ENCODE measurements at places on chromosomes 4 and X.

DNA sequence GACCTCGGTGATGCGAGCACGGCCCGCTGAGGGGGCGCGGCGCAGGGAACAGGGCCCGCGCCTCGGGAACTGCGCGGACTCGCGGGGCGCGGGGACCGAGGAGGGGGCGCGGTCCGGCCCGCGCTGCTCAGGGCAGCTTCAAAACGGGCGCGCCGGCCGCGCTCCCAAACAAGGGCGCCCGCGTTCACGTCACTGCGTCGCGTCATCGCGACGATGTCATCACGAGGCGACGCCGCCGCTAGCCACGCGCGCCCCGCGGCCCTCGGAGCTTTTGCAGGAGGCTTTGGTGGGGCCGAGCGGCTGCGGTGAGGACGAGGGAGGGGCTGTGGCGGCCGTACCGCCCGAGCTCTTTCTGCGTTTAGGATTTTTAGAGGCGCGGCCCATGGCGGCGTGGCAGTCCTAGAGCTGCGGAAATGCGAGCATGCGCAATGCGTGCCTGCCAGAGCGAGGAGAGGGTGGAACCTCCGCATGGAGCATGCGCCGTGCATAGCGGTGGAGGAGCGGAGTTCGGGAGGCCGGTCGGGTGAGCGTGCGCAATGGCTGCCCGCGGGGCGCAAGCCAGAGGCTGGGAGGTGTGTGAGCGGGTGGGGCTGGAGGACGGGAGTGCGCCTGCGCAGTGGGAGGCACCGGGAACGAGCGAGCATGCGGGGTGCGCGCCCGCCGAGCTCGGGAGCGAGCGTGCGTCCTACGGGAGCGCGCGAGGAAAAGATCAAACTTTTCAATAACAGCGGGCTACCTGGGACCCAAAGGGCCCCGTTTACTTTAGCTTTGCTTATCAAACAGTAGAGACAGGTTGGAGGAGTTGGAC, at the start of gene PPP2R3B:
Gene PPP2R3B, minus strand, starts transcription at position 140 of the 808 bp plus-strand sequence. CDS start 216 bp downstream, outside the sequence.
- DNase-seq: no peak

- DNase-seq: no peak
Observed at GRCh38 chr4:108794136-108794535, 31.3 kb upstream of the ETNPPL start.

GRCh38 chr4:99863804-99864203, 30.4 kb downstream of the LAMTOR3 start:
- no peak for DNase-seq

- DNase-seq: no peak
Observed at GRCh38 chrX:39152106-39152649, 350.9 kb downstream of the MID1IP1 start.

DNA sequence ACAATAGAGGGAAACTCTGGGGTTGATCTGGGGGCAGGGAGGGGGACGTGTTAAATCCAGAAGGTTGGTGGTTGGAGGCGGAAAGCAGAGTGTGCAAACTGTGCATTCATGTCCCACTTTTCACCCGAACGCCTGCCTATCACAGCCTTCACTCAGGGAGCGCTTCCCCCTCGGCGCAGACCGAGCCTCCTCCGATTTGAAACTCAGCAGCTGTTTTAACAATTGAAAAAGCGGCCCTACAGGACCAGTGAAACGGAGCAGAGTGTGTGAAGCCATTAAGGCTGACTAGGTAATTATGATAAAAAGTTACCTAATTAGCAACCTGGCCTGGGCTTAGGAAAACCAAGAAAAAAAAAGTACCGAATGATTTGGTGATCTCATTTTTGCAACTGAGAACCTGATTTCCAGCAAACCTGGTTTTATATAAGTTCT, 685 bp upstream of the NDNF start:
- no peak for DNase-seq

DNA sequence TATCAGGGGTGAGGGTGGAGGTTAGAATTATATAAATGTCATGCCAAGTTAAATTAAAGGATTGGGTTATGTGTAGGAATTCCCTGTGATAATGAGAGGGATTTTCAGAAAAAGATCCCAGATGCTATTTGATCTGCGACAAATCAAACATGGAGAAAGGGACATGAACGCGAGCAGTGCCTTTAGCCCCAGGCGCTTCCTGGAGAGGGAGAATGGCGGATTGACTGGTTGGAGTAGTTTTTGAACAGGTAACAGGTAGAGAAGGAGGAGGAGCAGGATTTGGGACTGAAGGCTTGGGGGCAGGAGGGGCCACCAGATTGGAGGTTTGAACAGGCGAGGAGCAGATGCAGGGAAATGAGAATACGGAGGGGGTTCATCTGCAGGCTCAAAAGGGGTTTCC, 67.1 kb downstream of the LRP2BP start:
- no peak for DNase-seq

DNA sequence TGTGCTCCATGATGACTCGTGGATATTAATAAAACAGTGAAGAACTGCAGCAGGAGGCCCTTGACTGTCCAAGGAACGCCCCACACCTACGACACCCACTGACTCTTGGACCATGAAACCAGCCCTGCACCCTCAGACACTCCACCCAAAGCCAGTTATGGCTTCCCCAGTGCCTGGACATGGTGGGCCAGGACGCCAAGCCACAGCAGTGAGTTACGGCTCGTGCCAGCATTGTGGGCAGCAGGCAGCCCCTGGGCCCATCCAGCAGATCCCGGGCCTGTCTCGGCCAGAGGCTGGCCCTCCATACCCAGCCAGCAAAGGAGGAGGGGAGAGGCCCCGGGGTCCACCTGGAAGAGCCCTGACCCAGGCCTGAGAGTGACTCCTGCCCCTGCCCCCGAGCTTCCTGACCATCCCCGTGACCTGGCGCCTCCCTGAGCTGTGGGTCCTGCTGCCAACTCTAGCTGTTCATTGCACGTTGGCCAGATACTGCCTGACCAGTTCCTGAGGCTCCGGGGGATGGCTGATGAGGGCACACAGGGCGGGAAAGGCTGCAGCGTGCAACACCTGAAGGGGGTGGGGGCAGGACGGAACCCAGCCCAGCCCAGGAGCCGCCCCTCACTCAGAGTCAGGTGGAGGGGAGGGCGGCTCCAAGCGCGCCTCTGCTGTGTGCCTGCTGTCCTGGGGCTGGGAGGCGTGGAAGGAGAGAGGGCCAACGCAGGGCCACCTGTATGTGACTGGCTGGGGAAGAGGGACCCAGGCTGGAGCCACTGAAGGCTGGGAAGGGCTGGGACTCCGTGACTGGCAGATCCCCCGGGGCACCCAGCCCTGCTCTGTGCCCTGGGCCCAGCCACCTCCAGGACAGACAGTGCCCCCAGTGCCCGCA, 739 bp downstream of the SLC49A3 start:
- no peak for DNase-seq

GRCh38 chr4:102356562-102357202, 11.4 kb upstream of the SLC39A8 start:
- no peak for DNase-seq

DNA sequence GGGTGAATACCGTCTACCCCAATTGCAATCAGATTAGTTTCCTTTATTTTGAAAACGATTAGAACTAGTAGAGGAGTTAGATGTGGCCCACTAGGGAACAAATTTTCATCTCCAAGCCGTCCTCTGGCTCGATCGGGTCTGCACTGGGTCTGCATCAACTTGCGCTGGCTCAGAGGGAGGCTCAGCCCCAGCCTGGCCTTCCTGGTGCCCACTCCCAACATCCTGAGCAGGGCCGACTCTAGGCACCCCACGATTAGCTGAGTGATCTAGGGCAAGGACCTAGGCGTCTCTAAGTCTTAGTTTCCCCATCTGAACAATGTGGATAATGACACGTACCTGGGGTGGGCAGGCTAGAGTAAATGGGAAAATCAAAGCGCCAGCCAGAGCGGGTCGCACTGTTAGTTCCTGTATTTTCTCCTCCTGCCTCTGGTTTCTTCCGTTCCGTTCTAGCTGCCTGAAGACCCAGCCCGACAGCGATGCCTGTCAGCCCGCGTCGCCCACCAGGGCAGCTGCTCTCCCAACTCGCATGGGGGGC, 7.7 kb upstream of the HAND2 start:
- no peak for DNase-seq

GRCh38 chrX:135484641-135485289, 35.7 kb upstream of the INTS6L start:
- DNase-seq: no peak

- DNase-seq: no peak
Observed at GRCh38 chr4:140705625-140706275, 50.4 kb downstream of the TBC1D9 start.

DNA sequence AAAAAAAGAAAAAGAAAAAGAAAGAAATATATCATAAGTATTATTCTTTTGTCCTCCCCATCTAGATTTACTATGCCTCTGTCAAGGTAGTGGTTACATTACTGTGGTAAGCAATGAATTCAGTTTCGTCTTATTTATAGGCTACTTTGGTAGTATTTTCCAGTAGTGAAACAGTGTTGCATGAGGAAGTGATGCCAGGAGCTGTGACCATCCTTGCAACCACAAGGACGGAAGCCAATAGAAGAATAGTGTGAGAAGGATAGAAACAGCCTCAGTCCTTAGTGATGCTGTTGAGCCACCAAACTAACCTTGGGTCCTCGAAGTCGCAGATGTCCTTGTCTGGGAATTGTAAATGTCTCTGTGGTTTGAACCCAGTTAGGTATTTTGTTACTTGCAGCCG, 328.5 kb downstream of the PPP3CA start:
- DNase-seq: peak; percentile 69

- no peak for DNase-seq
Observed at GRCh38 chr4:184814686-184815045, 11.1 kb downstream of the ACSL1 start.

- DNase-seq: no peak
Observed at GRCh38 chrX:56794404-56795230, 65.6 kb downstream of the NBDY start.

- no peak for DNase-seq
Observed at GRCh38 chr4:117156806-117157205, 71.4 kb upstream of the TRAM1L1 start.

DNA sequence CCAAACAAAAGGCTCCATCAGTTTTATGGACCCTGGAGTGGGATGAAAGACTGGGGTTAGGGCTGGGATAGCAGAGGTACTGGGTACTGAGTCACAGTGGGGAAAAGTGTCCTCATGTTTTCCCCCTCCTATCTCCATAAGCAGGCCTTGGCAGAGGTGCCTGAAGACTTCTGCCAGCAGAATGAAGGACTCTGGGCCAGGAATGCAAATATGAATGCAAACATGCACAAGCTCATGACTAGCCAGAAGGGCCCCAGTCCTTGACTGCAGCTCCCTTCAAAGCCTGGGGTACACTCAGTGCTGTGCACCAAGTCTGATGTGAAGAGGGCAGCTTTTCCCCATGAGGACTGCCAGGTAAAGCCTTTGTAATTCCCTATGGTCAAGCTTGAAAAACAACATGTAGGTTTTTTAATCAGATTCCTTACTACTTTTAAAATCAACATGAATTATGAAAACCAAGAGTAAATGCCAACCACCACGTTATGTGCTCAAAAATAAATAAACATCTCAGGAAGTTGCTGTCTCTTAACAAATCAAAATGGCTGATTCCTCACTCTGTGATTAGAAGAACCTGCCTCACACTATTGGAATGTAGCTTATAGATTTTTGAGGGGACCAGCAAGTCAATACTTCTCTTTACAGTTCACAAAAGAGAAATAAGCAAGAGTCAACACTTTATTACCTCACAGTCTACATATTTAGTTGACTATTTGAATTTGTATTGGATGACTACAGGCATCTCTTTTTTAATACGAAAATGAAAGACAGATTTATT, 1512.0 kb downstream of the ARAP2 start:
- DNase-seq: no peak

GRCh38 chrX:114710571-114710970, 126.7 kb downstream of the HTR2C start:
- DNase-seq: no peak

DNA sequence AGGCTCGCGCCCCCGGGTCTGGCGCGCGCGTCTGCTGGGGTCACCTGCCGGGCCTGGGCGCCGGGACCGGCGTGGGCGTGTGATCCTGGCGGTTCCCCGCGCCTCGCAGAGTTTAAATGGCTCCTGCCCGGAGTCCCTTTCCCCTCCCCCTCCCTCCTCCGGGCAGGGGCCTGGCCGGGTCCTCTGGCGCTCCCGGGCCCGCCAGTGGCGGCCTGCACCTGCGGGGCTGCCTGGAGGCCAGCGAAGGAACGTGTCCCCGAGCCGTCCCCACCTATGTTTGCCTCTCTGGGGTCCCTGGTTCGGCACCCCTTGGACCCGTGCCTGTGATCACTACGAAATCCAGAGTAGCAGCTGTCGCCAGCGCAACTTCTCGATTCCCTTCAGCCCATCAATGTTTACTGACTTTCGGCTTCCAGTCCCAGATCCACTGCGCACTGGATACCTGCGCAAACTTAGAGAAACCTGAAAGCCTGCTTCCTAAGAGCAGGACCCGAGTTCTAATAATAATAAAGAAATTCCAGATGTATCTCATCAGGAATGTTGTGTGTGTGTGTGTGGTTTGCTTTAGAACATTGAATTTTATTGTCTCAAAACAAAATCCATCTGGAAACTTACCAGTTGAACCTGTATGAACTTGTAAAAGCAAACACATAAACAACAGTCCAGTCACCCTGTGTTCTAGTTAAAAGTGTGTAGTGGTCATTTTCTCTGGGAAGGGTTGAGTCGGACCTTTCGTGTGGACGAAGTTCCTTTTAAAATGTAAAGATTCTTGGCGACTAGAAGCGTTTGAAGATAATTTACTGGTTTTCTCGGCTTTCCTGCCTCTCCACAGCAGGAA, 788 bp downstream of the SHROOM2 start:
- no peak for DNase-seq

DNA sequence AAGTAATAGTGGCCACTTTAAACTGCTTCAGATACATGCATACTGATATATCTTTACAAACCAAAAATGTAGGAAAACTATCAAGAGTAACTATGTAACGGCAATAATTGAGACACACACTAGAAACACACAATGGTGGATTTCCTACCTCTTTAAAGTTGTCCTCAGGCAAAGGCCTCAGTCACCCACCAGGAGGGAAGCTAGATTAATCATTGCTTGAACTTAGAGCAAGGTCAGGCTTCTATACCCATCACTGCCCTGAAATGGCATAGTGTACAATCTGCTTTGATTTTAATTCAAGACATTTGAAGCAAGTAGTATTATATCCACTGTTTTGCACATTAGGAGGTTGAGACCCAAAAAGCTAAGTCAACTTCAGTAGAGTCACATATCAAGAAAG, 110.9 kb downstream of the AREG start:
- no peak for DNase-seq

GRCh38 chr4:56297776-56298175, 89.5 kb downstream of the AASDH start:
- DNase-seq: no peak

- no peak for DNase-seq
Observed at GRCh38 chr4:169009286-169010124, 550 bp downstream of the CBR4 start.

GRCh38 chr4:43456383-43456782, 563.9 kb downstream of the GRXCR1 start:
- DNase-seq: no peak

All from SIG-M5 (cell line).